Fibroblast of the aortic adventitia (primary cell): ENCODE measurements at places on chromosomes 2 and 18. TPM values are rescaled to one million over a fixed set of nuclear protein-coding genes. Genes with fewer than 3 reads are reported as not detected.

DNA sequence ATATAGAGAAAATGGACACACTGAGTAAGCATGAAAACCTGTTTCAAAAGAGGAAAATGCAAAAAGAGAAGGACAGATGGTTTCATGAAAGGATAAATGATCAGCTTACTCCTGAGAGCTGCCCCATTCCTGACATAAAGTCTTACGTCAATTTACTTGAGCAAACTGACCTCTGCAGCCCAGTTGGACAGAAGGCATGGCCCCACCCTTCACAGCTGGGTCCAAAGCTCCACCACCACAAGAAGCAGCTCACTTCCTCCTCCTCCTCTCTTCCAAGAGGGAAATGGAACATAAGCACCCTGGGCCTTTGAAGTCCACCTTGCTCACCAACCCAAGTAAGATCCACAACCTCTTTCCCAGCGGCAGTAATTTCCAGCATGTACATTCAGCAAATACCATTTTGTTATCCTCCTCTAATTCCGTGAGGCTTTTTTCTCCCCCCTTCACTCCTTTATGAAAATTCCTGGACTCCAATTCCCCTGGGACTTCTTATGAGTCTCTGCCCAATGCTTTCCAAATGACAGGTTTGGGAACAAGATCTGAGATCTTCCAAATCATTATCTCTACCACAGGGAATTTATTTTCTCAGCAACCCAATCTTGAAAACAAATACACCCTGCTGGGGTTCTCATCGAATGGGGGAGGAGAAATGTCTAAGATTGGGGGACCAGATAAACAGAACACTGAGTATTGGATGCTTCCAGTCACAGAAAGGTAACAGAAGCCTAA, 10.1 kb downstream of the COL4A4 start:
- DNase-seq = peak; percentile 74

- no peak for DNase-seq
These were observed 124.8 kb downstream of the FIGN start for GRCh38 chr2:163610817-163611556.

RBM43 gene
- 11.9 and 14.3 TPM in 2 replicates for total RNA-seq

- DNase-seq = no peak
These were observed 57.2 kb downstream of the SOX11 start for GRCh38 chr2:5749347-5749746.

DNA sequence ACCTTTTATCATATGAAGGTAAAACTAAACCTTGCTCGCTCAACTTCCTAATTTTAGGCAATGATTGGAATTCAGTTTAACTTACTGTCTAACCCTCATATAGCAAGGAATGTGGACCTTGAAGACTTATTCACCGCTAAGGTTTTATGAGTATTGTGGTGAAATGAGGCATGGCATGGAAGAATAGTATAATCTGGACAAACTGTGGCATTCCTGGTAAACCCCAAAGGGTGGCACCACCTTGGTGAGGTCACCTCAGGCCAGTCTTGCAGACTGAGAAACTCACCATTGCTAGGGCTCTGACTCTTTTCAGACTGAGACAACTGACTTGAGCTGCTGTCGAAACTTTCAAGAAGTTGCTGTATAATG, 51.1 kb upstream of the EHBP1 start:
- DNase-seq = no peak

DNA sequence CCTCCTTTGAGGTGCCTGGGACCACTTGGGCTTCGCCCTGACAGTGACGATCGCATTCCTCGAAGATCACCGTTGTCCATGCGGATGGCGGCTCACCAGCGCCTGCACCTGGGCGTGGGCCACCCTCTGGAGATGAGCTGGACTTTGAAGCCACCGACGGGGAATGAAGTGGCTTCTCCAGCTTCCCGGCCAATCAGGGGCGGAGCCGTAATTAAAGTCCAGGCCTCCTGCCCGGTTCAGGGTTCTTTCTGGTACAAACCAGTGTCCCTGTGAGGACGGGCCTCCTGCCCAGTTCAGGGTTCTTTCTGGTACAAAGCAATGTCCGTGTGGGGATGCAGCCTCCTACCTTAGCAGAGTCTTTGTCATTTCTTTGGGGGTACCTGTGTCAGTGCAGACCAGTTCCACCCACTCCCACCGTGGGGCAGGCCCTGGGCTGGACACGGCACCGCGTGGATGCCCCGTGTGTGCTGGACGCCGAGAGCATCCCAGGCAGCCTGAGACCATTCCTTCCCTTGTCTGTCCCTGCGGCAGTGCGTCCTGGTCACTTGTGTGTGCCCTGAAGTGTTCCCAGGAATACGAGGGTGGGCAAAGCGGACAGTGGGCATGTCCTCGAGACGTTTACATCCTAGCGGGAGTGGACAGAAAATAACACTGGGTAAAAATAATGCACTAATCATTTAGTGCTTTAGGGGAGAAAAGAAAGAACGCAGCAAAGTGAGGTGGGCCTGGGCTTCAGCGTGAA, 55.0 kb downstream of the KCNG2 start:
- no peak for DNase-seq

DNA sequence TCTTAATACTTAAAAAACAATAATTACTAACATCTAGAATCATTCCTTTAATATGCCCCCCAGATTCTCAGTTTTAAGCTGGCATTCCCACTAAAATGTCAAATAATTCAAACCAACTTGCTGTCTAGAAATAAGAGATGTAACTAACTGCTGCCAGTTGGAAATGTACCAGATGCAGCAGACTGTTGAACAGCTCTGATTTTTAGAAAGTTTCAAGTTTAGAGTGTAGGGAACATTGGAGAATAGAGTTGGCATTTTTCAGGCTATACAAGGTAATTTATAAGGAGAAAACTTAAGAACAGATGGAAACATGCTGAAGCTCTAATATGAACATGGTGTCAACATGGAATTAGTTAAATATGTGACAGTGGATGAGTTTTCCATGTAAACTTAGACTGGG, 101.4 kb downstream of the PTRHD1 start:
- DNase-seq = no peak

DNA sequence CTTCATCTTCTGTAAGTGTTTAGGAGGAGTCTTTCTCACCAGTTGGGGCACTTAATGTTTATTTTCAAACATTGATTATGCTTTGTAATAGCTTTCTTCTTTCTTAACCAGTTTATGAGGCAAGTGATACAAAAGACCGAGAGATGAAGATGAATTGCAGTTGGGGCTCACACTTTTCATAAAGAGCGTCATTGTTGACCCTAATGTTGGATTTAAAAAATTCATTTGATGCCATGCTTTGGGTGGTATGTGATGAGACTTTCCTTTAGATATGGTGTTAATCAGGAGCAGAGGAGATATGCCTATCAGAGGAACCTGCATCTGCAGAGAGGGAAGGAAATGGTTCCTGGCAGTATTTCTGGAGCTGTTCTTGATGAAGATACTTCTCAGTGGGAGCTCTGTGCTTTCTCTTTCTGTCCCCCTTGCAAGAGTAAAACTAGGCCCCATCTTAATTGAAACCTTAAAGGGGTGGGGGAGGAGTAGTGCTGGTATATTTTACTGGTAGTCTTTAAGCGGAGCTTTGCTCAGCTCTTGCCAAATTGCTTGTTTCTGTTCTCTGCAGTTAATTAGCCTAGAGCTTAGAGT, 2.3 kb downstream of the EML4 start:
- peak; percentile 47 for DNase-seq

SCYGR8 gene
- total RNA-seq = not detected in 2 replicates

HOXD8 gene
- 0.45 and 0.49 TPM in 2 replicates for total RNA-seq

NCKAP5 gene
- total RNA-seq = 1.7 and 4.4 TPM in 2 replicates

DNA sequence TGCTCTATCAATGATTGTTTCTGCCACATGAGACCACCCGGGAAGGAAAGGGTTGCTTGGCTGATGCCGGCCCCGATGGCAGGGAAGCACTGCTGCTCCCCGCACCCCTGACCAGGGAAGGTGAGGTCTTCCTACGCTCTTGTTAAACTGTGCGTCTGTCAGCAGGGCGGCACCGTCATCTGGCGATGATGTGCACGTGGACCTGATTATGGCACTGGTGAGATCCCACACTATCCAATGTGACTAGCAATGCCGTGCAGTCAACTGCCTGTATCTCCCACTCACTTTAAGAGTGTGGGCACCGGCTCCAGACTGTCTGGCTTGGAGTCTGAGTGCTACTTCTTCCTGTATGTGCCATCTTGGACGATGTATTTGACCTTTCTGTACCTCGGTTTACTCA, 209.2 kb downstream of the MYT1L start:
- no peak for DNase-seq

- no peak for DNase-seq
These were observed 4.0 kb upstream of the TEX51 start for GRCh38 chr2:126894585-126895182.

GRCh38 chr2:133788386-133788785, 220.1 kb upstream of the NCKAP5 start:
- peak; percentile 61 for DNase-seq

- no peak for DNase-seq
These were observed 38.9 kb upstream of the LPIN2 start for GRCh38 chr18:3051718-3052410.

DNA sequence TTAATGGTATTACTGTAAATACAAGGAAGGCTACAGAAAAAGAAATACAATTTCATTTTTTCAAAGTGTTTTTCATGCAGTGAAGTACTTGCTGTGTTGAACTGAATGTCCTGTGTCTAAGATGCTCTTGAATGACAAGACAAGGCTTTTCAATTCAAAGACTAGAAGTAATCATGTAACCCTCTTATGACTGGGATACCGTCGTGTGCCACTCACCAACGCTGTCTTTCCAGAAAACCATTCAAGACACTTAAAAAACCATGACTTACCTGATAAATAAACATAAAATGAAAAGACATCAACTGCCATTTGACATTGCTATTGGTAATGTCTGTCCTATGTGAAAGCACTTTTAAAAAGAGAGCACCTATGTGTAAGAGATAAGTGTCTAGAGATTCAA, 183.1 kb upstream of the DPP10 start:
- DNase-seq = no peak

DNA sequence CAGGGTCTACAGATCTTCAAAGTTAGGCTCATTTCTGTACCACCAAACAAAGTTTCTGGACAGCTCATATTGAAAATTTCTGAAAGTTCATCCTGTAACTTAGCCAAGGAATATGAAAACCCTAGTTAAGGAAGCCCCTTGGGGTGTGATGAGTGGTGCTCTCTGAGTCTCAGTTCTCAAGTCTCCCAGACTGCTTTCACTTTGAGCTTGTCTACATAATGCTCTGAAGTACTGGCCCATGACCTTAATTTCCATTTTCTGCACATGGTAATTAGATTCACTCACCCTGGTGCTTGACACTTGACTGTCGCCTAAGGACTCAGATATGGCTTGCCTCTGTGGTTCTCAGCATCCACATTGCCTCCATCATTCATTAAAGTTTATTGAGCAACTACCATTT, 51.7 kb upstream of the SATB2 start:
- DNase-seq = no peak

NAB1 gene
- 34.4 and 52.6 TPM in 2 replicates for total RNA-seq

GRCh38 chr2:168245074-168245825, 2.1 kb downstream of the STK39 start:
- DNase-seq = peak; percentile 10

DNA sequence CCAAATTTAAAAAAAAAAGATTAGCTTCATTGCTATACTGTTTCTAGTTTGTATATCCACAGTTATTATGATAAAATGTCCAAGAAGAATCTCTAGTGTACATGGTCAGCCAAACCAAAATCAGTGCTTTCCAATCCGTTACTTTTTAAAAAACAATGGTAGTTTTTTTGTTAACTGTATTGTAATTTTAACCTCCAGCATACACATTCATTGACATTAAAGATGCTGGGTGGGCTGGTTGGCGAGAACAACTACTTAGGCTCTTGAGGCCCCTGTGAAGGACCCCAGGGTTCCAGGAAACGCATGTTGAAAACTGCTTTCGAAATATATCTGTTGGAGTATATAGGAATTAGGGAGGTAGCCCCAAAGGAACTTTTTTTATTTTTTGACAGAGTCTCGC, 107.3 kb upstream of the RASGRP3 start:
- DNase-seq = no peak

GRCh38 chr2:145753966-145754365, 1234.0 kb upstream of the ZEB2 start:
- DNase-seq = no peak

DNA sequence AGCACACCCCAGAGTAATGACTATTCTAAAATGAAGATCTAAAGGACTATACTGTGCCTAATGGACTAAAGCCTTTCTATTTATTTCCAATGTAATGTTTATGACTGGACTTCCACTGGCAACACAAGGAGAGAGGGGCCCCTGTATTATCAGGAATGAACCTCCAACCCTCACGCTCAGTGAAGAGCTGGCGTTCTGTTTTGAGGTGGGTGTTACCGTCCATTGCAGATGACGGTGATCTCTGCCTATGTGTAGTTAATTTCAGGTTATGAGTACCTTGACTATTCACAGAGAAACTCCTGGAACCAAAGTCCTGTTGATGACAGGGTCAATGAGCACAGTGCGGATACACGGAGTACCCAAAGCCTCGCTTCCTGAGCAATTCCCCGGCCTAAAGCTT, 85.4 kb downstream of the MEP1B start:
- no peak for DNase-seq

ANKRD30BL gene
- total RNA-seq = 0.16 TPM in 1 of 2 replicates, not detected in the other

DNA sequence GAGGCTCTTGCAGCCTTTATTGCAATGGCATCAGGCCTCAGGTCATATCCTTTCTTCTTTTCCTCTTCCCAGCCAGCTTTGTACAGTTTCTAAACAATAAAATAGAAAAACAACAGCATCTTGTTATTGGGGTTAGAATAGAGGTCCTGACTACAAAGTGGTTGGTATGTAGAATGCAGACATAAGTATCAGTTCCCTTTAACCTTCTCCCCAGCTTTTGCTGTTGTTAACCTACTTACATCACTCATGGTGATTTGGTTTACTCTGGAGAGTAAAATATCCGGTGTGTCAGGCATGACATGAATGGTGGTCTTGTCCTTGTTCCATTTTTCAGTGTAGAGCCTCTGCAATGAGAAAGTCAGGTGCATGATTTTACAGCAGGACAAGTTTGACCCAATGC, 69.8 kb downstream of the NEB start:
- DNase-seq = no peak

DNA sequence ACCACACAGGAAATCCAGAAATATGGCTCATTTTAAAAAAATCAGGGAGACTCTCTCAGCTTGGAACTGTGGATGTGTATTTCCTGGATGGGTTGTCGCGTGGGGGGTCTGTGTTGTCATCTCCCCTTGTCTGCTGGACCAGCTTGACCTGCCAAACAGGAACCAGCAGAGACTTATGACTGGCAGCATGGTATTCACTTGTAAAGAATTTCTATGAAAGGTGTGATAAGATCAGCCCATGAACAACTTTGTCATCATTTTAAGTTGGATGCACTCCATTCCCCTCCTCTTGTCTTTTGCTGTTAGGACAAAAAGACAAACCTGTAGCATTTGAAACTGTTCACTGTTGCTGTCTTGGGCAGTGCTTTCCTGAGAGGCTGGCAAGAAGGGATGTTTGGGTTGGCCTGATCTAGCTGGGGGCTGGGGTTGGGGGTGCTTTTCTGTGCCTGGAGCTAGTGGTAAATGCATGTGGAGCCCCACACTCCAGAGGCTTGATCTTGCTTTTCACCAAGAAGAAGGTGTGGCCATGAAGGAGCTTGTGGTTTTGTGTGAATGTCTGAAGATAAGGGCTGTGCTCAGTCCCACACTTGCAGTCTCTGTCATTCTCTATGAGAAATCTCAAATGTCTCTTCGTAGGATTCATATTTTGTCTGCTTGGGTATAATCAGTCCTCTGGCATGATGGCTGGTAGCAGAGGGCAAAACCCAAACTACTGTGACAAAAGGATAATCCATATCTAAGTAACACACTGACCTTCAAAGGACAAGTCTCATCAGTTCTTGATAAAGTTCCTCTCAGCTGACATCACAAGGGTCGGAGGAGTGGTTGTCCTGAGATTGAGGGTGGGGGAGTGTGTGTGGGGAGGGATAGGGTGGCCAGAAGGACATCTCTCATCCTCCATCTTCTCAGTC, 39.0 kb downstream of the RALB start:
- DNase-seq = peak; percentile 49
